ENCODE measurements at places on chromosomes 7 and 10. TPM values are rescaled to one million over a fixed set of nuclear protein-coding genes. Genes with fewer than 3 reads are reported as not detected.

The ITGA8 gene
- total RNA-seq: 2.5 TPM

The DLX5 gene
- total RNA-seq: 2.5 TPM

The PMS2 gene
- total RNA-seq: 23.5 TPM

The DPYSL4 gene
- total RNA-seq: 0.72 TPM

The MYO1G gene
- 0.29 TPM for total RNA-seq

The HOXA3 gene
- total RNA-seq: 4.0 TPM

The ZNF680 gene
- total RNA-seq: 14.7 TPM

The METTL27 gene
- 8.7 TPM for total RNA-seq

The CHAT gene
- not detected for total RNA-seq

The TBXAS1 gene
- total RNA-seq: 0.72 TPM

The ENKUR gene
- not detected for total RNA-seq

The MGAM2 gene
- not detected for total RNA-seq

The ECHDC3 gene
- total RNA-seq: 0.36 TPM

The TMEM130 gene
- total RNA-seq: 1.1 TPM

The ANKRD30A gene
- not detected for total RNA-seq

The ABCB1 gene
- total RNA-seq: not detected

The KCNH2 gene
- total RNA-seq: not detected

The NODAL gene
- not detected for total RNA-seq

The AKR1D1 gene
- under 0.01 TPM for total RNA-seq

The SKIDA1 gene
- 0.29 TPM for total RNA-seq

The ASB10 gene
- not detected for total RNA-seq

The TMEM176B gene
- total RNA-seq: not detected

The PTPN20 gene
- total RNA-seq: 9.1 TPM

The ACTR3C gene
- 1.8 TPM for total RNA-seq

The HABP2 gene
- total RNA-seq: not detected

The RASA4B gene
- 3.3 TPM for total RNA-seq

The NCAPG2 gene
- total RNA-seq: 8.0 TPM

The SLC16A9 gene
- total RNA-seq: 1.2 TPM

The DLX6 gene
- 1.1 TPM for total RNA-seq

The IFIT1 gene
- 19.7 TPM for total RNA-seq

The ZNF862 gene
- 8.7 TPM for total RNA-seq

The SPDYE6 gene
- not detected for total RNA-seq

The TMEM236 gene
- under 0.01 TPM for total RNA-seq

The ATG9B gene
- total RNA-seq: not detected

The PDCD4 gene
- total RNA-seq: 73.8 TPM

The DGKB gene
- 0.88 TPM for total RNA-seq

The FAM180A gene
- total RNA-seq: 28.9 TPM

The TMEM139 gene
- not detected for total RNA-seq

The CCDC172 gene
- total RNA-seq: not detected

The CPXM2 gene
- total RNA-seq: 0.36 TPM

The LIPM gene
- total RNA-seq: not detected

The TLX1 gene
- not detected for total RNA-seq

The KNDC1 gene
- under 0.01 TPM for total RNA-seq

All from osteoblast (primary cell).